CD4-positive, alpha-beta memory T cell (primary cell): ENCODE measurements at places on chromosomes 12 and 14.

DNA sequence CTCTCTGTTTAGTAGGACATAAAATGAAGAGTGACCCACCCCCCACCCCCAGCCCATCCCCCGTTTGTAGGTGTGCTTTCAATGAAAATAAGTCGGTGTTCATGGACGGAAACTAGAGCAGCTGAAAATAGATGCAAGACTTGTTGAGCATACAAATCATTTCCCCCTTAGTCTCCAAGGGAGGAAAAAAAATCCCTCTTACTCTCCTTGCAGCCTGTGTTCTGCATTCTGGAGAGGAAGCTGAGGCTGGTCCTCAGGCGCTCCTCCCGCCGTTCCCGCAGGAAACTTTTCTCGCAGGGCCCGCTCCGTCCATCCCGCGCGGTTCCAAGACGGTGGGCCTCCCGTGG lies 259.0 kb upstream of the E2F7 start:
- DNase-seq: no peak

DNA sequence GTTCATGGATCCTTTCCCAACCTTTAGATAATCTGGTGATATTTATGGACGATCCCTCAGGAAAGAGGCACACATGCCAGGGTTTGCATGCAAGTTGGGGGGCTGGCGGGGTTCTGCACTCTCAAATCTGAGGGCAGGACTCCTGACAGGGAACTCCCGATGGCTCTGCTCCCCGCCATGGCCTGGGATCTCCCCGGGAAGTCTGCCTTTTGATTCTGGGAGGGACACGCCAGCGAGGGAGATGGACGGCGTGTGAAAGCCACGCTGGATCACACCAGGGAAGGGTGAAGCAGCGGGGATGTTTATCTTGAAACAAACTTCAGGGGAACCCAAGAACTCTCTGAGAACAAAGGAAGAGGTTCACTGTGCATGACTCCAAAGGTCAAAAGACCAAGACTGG lies 43.6 kb downstream of the LGMN start:
- DNase-seq: no peak

- no peak for DNase-seq
These were observed 14.1 kb downstream of the ALDH1L2 start for GRCh38 chr12:105069936-105070702.

- no peak for DNase-seq
These were observed 38.7 kb upstream of the GPATCH2L start for GRCh38 chr14:76112889-76113624.

- DNase-seq: no peak
These were observed 47.4 kb downstream of the VWF start for GRCh38 chr12:6076776-6077691.

DNA sequence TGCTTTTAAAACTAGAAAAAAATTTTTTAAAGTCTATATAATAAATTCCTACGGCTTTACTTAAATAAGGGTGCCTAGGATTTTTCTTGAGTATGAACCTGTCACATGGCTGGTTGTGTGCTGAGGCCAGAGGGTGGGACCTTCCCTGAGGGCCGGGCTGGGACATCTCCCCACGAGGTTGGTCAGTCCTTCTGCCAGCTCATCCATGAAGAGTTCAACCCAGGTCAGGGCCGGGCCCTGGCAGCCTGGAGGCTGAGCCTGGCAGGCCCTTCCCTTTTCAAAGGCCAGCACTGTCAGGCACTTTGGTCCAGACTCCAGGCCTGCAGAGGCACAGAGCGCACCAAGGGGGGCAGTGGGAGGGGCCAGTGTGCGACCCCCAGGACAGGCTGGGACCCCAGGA lies 31.7 kb downstream of the TNFAIP2 start:
- no peak for DNase-seq

DNA sequence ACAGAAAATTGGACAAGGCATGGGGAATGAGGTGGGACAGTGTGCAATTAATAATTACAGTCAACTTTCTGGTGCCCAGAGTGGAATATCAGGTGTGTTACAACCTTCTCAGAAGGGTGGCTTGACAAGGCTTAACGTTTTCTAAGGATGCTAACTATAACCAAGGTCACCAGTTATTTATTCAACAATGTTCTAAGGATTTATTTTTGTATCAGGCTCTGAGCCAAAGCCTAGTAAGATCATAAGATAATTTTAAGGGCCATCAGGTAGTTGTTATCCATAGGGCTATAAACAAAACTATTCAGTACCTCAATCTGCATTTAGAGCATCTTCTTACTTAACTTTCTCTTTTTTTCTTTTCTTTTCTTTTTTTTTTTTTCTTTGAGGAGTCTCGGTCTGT lies 134.0 kb downstream of the TMTC1 start:
- DNase-seq: no peak

DNA sequence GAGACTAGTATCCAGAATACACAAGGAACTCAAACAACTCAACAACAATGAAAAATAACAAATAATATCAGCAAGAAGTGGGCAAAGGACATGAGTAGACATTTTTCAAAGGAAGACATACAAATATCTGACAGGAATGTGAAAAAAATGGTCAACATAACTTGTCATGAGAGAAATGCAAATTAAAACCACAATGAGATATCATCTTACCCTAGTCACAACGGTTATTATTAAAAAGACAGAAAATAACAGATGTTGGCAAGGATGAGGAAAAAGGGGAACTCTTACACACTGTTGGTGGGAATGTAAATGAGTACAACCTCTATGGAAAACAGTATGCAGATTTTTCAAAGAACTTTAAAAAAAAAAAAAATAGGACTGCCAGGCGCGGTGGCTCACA lies 20.4 kb downstream of the VWF start:
- no peak for DNase-seq
